ENCODE measurements at places on chromosomes 5 and 9.

DNA sequence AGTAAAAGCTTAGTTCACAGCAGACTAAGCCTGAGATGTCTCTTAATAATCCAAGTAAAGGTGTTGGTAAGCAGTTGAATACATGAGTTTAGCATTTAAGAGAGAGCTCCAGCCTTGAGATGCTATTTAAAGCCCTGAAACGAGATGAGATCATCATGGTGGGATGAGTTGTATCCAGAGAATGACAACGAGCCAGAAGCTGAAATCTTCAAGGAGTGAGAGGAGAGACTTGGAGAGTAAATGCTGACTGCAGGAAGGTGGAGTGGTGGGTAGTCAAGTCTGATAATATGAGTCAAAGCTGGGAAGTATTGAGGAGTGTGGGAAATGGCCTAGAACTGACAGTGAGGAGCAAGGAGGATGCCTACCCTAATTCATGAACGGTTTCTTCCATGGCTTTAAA lies 53.7 kb downstream of the PLAC8L1 start:
- DNase-seq, result no peak

GRCh38 chr5:141734501-141735229 lies 52.6 kb upstream of the ARAP3 start:
- DNase-seq, result no peak

- no peak for DNase-seq
Observed at GRCh38 chr5:176861276-176861675, 37.9 kb downstream of the HK3 start.

DNA sequence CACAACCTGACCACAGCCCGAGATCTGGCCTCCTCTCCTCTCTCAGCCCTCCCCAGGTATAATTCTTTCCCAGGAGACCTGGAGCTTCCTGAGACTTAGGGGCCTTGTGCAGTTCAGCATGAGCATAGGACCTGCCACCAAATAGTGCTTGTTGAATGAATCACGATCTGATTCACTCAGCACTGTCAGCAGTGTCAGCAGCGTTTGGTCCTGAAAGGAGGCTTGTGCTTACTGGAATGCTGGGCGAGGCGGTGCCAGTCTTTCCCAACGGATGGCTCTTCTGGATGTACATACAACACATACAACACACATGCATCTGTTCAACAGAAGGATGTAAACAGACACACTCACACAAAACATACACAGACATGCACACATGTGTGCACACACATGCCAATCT lies 173.3 kb downstream of the COL23A1 start:
- DNase-seq, result no peak

DNA sequence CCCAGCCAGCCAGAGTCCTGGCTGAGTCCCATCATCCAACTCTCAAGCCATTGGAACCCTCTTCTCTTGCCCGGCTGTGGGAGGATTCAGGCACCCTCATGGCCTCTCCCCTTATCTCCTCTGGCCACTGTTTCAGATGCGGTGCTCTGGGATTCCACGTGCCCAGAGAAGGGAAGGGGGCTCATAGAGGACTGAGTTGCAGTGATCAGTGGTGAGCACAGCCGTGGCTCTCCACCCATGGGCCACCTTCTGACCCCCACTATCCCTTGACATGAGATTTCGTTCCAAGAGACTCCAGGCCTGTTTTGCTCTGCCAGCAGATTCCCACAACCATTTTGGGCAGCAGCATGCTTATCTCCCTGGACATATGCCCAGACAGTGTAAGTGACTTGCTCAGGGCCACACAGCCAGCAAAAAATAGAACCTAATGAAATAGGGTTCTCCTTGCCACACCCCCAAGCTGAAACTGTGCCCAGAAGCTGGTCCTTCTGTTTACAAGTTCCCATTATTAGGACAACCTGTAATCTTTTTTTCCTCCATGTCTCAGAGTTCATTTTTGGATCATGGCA lies 2.7 kb downstream of the GPX3 start:
- DNase-seq, result no peak

GRCh38 chr9:19087106-19088000 lies 15.4 kb downstream of the HAUS6 start:
- no peak for DNase-seq

GRCh38 chr5:171721464-171721863 lies 64.2 kb upstream of the SMIM23 start:
- DNase-seq, result no peak

- DNase-seq, result no peak
Observed at GRCh38 chr5:177233802-177234201, 69.7 kb downstream of the RAB24 start.

- DNase-seq, result no peak
Observed at GRCh38 chr9:37880916-37881479, 22.9 kb downstream of the SLC25A51 start.

DNA sequence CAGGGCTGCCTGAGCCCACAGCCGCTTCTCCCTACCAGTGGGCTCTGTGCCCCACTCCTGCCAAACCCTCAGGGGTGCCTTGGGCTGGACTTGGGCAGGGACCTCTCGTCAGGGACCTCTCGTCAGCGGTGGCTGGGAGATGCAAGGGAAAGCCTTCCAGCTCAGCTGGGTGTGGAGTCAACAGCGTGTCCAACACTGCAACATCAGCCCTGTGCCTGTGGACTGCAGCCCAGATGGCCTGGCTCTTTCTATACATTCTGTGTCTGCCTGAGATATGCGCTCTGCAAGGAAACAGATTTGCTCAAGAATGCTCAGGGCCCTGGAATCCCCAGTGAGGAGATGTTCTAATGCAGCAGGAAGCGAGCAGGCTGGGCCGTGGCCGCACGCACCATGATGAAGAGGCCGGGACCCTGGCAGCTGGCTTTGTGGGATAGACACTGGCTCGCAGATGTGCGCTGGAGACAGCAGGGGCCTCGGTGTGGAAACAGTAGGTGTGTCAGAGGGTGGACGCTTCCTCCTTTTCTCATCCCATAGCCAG lies 85.0 kb upstream of the COL5A1 start:
- DNase-seq, result no peak

- DNase-seq, result no peak
Observed at GRCh38 chr9:137379761-137380161, 43.2 kb downstream of the EXD3 start.

DNA sequence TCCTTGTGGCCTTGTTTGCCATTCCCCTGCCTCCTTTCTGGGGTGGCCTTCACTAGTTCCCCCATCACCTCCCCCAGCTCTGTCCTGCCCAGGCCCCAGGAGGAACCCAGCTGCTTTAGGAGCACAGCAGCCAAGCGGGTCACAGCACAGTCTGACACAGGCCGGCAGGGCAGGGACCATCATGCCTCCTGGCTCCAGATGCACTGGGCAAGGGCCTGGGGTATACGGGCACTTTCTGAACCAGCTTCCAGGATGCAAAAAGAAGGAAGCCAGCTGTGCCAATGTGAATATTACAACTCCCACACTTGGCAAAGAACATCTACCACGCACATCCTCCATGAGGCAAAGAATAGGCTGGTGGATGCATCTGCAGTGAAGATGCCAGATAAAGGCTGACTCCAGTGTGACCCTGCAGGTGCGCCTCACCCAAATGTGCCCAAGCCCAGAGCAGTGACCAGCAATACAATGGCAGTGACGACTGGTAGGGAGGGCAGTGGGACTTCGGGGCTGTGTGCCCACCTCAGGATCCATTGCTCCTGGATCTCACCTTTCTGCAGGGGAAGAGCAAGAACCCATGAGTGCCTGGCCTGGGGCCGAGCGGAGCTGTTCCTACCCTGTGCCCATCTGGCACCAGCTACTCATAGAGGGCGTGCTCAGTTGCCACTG lies 6.3 kb upstream of the IL3 start:
- no peak for DNase-seq

GRCh38 chr5:113969901-113970300 lies 392.0 kb upstream of the KCNN2 start:
- no peak for DNase-seq

GRCh38 chr5:115391780-115392179 lies 95.3 kb upstream of the CCDC112 start:
- no peak for DNase-seq

DNA sequence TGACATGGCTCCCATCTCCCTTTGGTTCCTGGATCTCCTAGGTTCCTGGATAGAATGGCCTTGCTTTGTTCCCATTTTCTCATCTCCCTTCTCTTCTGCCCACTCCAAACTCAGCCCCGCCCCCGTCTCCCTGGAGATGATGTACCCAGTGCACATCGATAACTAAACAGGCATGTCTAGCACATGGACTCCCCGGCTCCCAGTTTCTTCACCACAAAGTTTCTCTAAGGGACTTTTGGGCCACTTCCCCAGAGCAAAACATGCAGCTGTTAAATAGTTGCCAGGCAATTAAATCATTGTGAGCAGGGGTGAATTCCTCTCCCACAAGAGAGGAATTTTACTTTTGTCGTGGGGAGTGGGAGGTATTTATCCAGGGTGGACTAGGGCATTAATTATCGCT lies 259.0 kb downstream of the GADD45G start:
- DNase-seq, result no peak

DNA sequence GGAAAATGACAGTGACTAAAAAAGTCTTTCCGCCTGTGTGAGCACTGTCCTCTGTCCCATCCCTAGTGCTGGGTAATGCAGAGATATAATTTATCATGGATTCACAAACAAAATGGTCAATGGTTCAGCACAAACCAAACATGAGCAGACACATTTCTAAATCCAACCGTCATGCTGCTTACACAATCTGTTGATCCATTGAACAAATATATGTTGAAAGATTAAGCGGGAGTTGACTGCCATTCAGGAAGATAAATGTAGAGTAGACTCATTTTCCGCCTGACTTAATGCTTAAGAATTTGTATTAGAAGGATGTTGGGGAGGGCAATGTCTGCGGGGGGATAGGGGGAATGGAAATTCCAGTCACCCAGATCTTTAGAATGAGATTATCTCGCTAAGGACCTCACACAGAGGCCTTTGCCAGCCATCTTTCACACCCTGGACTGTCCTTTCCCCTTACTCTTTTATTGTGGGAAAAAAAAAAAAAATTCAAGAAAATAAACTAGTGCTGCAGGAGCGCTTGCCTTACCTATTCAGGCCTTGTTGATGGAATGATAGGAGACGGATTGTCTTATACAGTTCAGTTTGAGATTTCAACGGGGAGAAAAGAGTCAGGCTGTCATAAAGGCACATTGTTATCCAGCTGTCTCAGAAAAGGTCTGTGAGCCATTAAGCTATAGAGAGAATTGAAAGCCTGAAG lies 153.7 kb downstream of the TLE1 start:
- no peak for DNase-seq

DNA sequence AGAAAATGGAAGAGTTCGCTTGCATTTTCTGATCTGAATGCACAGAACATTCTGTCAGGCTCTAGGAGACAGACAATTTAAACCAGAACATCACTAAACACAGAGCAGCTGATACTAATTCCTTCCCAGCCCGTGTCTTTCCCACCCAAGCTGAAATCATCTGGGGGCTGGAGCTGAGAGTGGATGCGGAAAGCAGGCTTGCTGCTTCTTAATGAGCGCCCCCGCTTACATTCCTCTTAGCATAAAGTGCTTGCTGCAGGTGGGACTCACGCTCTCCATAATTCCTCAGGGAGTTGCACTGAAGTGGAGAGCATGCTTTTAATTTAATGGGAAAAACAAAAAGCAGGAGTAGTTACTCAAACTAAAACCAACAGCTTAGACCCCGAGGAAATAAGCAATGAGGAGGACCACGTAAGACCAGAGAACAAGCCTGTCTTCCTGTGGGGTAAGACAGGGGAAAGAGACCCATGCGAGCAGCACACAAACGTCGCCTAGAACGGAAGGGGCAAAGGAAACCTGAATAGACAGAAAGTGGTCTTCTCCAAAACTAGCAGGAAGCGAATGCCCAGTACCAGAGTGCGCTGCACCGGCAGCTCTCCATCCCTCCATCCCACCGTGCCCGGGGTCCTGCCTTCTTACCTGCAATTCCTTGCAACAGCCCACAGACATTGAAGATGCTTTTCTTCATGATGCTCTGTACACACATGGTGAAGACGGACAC lies 139.3 kb downstream of the LHFPL2 start:
- no peak for DNase-seq
